ENCODE measurements at places on chromosomes 7 and 10.

DNA sequence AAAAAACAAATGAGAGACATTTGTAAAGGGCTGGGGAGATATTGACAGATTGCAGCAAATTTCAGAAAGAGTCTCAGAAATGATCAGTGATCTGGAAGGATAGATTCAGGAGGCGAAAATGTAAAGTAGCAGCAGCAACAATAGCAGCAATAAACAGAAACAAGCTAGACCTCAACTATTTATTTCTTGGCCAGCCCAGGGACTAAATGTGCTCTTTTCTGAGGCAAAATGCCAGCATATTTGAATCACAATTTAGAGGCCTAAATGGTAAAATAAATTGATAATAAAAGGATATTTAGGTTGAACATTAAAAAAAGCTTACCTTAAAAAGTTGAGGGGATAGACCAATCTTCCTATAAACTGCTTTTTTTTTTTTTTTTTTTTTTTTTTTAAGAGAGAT, 134.6 kb upstream of the ITGB1 start:
- DNase-seq: no peak

- DNase-seq: no peak
These were observed 80.4 kb downstream of the HIP1 start for GRCh38 chr7:75658369-75658768.

- no peak for DNase-seq
These were observed 61.4 kb downstream of the BBS9 start for GRCh38 chr7:33190688-33191304.

DNA sequence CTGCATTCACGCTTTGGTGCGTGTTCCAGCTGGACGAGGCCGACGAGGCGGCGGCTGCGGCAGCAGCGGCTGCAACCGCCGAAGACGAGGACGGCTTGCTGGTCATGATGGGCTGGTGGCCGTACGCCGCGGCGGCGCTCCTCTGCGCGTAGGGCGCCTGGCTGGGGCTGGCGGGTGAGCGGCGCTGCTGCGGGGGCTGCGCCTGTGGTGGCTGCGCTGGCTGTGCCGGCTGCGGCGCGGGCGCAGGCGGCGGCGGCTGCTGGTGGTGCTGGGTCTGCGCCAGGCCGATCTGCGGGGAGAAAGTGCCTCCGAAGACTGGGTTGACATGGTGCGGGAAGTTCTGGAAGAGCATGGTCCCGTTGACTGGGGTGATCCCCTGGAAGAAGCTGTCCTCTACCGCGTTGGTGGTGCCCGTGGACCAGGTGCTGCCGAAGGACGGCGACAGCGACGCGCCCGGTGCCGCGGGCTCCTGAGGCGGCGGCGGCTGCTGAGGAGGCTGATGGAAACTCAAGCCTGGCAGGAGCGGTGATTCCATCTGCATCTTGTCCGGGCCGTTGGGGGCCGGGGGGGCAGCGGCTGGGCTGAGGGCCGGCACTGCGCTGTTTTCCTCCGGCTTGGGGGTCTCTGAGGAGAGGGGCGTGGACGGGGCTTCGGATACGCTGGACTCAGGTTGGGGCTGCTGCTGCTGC, 51.1 kb downstream of the CPEB3 start:
- DNase-seq: no peak

GRCh38 chr7:14767716-14768425, 134.7 kb downstream of the DGKB start:
- DNase-seq: no peak

DNA sequence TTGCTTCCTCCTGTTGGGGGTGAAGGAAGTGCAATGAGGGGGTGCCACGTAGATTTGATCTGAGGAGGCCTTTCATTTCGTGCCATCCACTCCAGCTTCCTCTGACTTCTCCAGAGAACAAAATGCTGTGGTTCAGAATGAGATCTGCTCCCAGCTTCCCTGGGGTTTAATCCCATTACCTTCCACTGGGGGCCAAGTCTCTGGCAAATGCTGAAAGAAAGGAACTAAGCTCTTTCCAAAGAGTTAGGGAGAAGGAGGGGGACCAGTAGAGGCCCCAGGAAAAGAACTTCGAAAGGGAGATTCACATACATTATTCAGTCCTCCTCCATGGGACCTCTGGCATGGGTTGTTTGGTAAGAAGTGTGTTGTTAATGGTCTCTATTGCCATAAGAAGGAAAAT, 727.0 kb downstream of the TYW1 start:
- no peak for DNase-seq

DNA sequence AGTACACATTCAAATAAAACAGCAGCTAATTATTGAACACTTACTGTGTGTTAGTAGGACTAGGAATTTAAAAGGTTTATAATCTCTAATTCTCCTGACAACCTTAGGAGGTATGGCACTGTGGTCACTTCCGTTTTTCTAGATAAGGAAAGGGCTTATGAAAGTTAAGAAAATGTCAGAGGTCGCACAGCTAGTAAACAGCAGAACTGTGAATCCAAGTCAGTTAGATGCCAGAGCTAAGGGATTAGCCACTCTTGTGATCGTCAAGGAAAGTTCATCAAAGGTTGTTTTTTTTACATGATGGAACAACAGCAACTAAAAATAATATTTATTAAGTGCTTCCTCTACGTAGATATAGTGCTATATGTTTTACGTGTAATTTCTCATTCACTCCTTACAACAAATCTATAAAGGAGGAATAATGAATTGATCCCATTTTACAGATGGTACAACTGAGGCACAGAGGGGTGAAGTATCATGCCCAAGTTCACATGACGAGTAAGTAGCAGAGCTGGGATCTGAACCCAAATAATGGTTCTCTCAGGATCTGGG, 84.9 kb downstream of the NAMPT start:
- DNase-seq: no peak

- DNase-seq: no peak
These were observed 207.1 kb upstream of the ZNF32 start for GRCh38 chr10:43855667-43856210.

DNA sequence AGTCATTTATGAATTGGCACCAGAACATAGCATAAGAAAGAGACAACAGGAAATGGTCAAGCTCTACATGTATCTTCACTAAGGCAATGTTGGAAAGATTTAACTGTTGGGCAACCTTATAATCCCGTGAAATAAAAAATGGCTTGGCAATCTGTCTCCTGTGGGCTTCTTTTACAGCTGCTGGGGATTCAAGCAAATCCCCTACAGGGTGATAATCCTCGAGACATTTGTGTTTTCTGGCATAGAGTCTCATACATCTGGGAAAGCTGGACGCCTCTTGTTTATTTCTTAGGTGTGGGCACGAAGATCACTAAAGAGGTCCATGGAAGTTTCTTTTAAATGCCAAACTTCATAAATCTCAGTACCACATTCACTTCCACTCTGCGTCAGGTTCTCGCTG, 82.2 kb upstream of the GPR141 start:
- DNase-seq: no peak

GRCh38 chr7:27846388-27846787, 106.4 kb downstream of the TAX1BP1 start:
- no peak for DNase-seq

DNA sequence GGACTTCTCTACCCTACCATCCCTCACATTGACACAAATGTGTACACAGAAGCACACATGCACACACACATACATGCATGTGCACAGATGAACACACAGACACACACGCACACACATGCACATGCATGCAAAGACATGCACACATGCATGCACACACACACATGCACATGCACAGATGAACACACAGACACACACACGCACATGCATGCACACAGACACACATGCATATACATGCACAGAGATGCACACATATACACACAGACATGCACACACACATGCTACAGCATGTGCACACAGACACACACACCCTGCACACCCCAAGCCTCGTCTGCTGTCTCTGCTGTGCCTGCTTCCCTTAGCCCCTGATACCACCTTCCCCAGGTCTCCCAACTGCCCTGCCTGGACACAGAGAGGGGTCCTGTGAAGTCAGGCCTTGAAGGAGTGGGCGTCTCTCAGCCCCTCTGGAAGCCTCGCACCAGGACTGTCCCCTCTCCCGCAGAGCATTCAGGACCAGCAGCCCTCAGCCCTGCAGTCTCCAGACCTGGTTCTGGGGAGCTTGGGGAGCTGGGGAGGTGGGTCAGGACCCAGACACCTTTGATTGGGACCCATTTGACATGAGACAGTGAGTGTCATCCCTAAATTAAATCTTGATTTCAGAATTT, 181.8 kb downstream of the DNAJB6 start:
- DNase-seq: no peak

DNA sequence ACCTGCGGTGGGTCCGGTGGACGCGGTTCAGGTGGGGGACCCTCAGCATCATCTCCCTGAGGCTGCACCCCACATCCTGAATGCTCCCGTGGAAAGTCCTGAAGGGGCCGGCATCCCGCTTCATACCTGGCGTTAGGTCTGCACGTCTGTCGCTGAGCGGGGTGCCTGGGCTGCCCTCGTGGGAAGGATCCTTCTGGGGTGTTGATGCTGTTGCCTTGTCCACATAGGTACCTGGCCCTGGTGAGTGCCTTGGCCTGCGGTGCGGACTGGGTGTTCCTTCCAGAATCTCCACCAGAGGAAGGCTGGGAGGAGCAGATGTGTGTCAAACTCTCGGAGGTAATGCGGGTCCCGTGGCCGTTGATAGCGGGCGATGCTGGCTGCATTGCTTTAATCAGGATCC, 37.8 kb downstream of the PFKP start:
- no peak for DNase-seq

DNA sequence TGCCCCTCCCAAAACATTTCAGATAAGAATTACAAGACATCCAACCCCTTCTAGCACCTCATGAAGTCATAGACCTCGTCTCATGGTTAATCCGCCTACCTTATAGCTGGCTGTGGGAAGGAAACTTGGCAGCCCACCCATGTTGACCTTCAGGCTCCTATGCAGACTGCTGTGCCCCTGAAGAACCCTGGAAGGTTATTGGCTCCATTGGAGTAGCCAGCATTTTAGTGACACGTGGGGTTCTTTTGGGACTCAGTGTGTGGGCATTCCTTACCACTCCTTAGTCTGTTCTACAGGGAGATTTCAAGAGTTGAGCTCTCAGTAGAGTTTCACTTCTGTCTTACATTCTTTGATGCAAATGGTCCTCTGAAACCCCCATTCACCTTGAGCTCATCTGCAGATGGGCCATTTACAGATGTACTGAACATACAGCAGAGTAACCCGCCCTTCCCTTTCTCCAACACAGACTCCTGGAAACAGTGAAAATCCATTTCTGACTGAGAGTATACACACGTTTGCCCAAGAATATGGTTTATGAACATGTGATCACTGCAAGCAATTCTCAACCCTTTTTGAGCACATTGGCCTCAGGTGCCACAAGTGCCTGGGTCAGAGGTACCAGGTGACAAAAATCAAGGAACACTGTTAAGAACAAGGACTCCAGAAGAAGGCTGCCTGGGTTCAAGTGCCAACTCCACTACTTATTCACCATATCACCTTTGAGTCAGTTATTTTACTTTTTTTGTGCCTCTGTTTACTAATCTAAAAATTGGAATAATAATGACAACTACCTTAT, 54.0 kb upstream of the HECW1 start:
- no peak for DNase-seq

DNA sequence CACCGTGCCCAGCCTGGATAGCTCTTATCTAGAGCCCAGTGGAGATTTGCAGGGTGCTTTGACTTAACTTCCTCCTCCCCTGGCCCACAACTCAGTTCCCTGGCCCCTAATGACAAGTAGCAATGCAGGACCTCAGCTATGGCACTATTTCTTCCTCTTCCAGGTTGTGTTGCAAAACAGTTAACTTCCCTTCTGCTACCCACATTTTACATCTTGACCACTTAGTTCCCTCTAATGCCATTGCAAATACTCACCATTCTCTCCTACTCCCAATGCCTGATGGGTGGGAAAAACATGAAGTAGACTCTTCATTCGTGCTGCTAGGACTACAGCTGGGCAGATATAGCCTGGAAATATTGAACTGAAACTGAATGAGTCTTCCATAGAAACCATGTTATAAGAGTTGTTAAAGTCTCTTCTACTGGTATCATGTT, 39.1 kb upstream of the FGL2 start:
- no peak for DNase-seq

DNA sequence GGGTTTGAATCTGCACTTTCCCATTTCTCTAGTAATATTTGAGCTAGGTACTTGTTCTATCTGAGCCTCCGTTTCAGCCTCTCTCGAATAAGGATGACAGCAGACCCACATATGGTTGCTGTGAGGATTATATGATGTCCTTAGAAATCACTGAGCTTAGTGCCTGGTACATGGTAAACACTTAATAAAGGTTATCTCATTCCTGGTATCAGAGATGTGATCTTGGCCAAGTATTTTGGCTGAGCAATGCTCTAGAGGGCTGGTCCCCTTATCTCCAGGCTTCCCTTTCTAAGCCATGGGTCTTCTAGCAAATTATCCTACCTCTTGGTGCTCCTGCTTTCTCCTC, 407 bp upstream of the MKRN1 start:
- DNase-seq: no peak

GRCh38 chr10:103816431-103816830, 38.9 kb downstream of the SH3PXD2A start:
- DNase-seq: no peak

GRCh38 chr7:16592395-16592794, 53.2 kb downstream of the ANKMY2 start:
- DNase-seq: no peak

DNA sequence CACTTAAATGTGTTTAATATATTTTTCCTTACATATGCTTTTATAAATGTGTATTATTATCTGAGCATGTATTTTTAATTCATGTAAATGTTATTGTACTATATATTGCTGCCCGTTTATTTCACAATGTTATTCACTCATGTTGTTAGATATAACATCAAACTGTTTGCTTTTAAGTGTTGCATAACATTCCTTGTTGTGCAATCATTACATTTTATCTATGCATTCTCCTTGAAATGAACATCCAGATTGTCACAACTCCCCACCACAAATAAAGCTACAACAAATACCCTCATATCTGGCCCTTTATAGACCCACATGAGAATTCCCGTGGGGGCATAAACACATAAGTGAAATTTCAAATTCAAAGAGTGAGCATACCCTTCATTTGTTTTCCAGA, 264.2 kb downstream of the HPSE2 start:
- DNase-seq: no peak

DNA sequence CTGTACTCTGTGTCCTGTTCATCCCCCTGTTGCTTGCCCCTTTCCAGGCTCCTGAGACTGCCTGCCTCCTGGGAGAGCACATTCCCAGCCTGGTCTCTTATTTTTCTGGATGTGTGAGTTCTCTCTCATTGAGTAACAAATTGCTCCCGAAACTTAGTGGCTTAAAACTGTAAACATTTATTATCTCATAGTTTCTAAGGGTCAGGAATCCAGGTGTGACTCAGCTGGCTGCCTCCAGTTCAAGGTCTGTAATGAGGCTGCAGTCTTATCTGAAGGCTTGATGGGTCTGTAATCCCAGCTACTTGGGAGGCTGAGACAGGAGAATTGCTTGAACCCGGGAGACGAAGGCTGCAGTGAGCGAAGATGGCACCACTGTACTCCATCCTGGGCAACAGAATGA, 53.6 kb upstream of the PRR15 start:
- no peak for DNase-seq
